ENCODE measurements at places on chromosomes 2 and 18.

- no peak for DNase-seq
Measured at GRCh38 chr2:1366546-1367134, 46.6 kb upstream of the TPO start.

DNA sequence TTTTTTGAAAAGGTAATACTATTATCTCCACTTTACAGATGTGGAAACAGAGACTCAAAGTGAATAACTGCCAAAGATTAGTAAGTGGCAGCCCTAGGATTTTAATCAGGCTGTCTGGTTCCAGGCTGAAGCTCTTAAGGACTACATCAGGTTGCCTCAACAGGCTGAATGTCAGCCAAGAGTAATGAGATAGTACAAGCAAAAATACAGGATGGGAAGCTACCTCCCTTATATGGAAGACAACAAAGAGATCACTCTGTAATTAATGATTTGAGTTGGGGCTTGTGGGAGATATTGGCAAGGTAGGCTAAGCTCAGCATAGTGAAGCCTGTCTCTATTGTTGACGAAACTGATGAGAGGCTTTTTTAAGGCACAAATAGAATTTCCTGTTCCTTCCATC is 323.1 kb downstream of the KCNJ3 start:
- DNase-seq = no peak

- no peak for DNase-seq
Measured at GRCh38 chr2:216016581-216016980, 3.2 kb upstream of the MREG start.

DNA sequence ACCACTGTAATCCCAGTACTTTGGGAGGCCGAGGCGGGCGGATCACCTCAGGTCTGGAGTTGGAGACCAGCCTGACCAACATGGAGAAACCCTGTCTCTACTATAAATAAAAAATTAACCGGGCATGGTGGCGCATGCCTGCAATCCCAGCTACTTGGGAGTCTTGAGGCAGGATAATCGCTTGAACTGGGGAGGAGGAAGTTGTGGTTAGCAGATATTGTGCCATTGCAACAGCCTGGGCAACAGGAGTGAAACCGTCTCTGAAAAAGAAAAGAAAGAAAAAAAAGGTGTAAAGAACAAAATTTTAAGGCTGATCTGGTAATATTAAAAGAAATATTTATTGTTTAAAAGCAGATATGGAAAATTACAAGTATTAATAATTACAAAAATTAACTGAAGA is 29.7 kb downstream of the ZNF804A start:
- DNase-seq = no peak

- no peak for DNase-seq
Measured at GRCh38 chr18:50671376-50671775, 111.5 kb downstream of the MAPK4 start.
